ENCODE measurements at places on chromosomes 16 and 17.

GRCh38 chr17:77314601-77315000 is 173.8 kb downstream of the SEC14L1 start:
- no peak for DNase-seq

DNA sequence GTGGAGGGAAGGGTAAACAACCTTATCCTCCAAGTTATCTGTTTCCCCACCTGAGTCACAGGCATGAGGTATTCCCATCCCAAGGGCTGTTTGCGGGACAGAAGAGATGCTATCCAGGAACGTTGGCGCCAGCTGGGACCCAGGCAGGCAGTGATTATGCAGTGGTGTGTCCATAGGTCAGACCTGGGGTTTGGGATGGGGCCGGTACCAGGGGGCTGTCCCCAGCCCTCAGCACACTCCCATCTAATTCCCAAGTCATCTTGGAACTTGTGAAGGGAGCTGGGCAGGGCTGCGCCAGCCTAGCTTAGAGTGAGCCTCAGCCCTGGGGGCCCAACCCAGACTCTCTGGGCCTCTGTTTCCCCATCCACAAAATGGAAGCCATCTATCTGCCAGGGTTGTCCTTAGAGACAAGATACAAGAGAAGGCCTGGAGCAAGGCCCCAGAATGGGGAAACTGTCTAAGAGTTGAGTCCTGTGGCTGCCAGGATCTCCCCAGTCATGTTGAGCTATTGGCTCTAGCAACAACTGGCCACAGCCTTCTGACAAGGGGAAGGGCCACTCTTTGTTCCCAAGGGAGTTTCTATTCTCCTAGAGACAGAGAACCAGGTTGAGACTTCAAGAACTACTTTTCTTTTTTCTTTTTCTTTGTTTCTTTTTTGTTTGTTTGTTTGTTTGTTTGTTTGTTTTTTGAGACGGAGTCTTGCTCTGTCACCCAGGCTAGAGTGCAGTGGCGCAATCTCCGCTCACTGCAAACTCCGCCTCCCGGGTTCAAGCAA is 9.8 kb upstream of the JUP start:
- DNase-seq = no peak

DNA sequence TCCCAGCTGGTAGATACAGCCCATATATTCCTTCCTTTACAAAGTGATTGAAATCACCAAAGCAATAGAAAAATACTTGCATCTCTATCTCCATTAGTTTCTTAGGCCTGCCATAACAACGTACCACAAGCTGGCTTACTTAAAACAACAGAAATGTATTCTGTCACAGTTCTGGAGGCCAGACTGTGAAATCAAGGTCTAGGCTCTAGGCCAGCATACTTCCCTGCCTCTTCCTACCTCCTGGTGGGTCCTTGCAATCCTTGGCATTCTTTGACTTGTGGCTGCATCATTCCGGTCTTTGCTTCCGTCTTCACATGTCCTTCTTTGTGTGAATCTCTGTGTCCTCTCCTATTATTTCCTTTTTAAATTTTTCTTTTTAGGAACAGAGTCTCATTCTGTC is 62.5 kb downstream of the ERCC4 start:
- peak; percentile 77 for DNase-seq

- no peak for DNase-seq
Observed at GRCh38 chr17:38710985-38711384, 5.9 kb downstream of the MLLT6 start.

GRCh38 chr16:14608604-14609003 is 21.5 kb downstream of the PARN start:
- peak; percentile 35 for DNase-seq

- no peak for DNase-seq
Observed at GRCh38 chr16:2702871-2703745, 16.9 kb downstream of the PRSS27 start.

- no peak for DNase-seq
Observed at GRCh38 chr17:80095844-80096475, 5.4 kb upstream of the GAA start.

DNA sequence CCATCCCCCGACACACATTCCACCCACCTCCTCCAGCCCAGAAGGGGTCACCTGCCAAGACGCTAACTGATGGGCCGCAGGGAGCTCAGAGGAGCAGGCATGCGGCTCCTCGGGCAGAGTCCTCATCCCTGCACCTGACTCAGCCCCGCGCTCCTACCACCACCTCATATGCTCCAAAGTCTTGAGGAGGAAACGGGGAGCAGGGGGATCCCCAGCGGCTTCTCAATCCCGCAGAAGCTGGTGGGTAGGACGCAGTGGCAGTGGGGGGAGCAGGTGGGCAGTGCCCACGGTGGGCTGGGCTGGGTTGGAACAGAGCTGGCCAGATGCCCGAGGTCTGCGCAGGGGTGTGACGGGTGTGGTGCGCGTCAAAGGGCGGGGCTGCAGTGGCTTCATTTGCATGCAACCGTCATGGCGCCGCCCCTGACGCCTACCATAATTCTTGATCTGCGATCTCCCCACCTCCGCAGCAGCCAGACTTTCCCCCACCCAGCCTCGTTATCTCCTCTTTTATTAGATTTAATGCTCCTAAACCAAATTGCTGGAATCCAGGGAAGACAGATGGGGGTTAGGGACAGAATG is 39.0 kb upstream of the EMP2 start:
- peak; percentile 21 for DNase-seq

DNA sequence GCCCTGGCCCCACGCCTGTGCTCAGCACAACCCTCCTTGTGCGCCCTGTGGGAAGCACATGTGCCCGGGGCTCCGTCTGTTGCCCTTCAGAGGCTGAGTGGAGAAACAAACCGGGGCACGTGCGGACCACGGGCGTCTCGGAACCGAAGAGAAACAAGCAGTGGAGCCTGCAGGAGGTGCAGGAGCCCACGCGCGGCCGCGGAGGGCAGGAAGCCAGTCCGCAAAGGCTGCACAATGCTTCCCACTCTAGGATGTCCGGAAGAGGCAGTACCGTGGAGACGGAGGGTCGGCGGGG is 75.5 kb upstream of the GNG13 start:
- no peak for DNase-seq
